T-cell (primary cell): ENCODE measurements at places on chromosomes 16 and 17. TPM values are rescaled to one million over a fixed set of nuclear protein-coding genes. Genes with fewer than 3 reads are reported as not detected.

- no peak overlapping the region for H3K27ac ChIP-seq
- H3K4me1 ChIP-seq = peaks cover 2% of the 10 kb centered on the region
- peaks cover 41% of the 10 kb centered on the region for H3K27me3 ChIP-seq
- no peak for DNase-seq
- no peak overlapping the region for H3K4me3 ChIP-seq
Measured at GRCh38 chr17:81003711-81004475, 12.3 kb downstream of the CHMP6 start.

- H3K4me3 ChIP-seq = no peak overlapping the region
- no peak overlapping the region for H3K27ac ChIP-seq
- no peaks in the 10 kb centered on the region for H3K27me3 ChIP-seq
- H3K36me3 ChIP-seq = no peaks in the 10 kb centered on the region
- no peak for DNase-seq
Measured at GRCh38 chr16:46937536-46937935, 35.9 kb downstream of the DNAJA2 start.

DNA sequence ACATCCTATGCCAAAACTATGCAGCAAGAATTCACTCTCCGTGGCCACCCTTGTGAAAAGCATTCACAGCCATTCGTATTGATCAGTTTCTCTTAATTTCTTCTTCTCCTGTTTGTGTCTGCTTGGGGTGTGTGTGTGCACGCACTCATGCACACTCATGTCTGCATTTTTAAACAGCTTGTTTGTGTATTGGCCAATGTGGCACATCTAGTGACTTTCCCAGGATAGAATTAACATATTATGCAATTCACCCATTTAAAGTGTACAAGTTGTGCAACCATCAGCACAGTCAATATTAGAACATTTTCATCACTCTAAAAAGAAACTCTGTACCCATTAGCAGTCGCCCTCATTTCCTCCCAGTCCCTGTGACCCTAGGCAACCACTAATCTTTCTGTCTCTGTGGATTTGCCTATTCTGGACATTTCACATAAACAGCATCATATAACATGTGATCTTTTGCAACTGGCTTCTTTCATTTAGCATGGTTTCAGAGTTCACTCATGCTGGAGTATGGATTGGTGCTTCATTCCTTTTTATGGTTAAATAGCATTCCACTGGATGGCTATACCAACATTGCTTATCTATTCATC, 20.1 kb downstream of the IRX3 start:
- H3K27me3 ChIP-seq = no peaks in the 10 kb centered on the region
- no peak overlapping the region for H3K27ac ChIP-seq
- H3K4me3 ChIP-seq = no peak overlapping the region
- H3K4me1 ChIP-seq = no peaks in the 10 kb centered on the region

GRCh38 chr17:79789943-79790804, 6.7 kb downstream of the CBX8 start:
- DNase-seq = no peak
- no peak overlapping the region for H3K4me3 ChIP-seq
- peaks cover 8% of the 10 kb centered on the region for H3K4me1 ChIP-seq

DNA sequence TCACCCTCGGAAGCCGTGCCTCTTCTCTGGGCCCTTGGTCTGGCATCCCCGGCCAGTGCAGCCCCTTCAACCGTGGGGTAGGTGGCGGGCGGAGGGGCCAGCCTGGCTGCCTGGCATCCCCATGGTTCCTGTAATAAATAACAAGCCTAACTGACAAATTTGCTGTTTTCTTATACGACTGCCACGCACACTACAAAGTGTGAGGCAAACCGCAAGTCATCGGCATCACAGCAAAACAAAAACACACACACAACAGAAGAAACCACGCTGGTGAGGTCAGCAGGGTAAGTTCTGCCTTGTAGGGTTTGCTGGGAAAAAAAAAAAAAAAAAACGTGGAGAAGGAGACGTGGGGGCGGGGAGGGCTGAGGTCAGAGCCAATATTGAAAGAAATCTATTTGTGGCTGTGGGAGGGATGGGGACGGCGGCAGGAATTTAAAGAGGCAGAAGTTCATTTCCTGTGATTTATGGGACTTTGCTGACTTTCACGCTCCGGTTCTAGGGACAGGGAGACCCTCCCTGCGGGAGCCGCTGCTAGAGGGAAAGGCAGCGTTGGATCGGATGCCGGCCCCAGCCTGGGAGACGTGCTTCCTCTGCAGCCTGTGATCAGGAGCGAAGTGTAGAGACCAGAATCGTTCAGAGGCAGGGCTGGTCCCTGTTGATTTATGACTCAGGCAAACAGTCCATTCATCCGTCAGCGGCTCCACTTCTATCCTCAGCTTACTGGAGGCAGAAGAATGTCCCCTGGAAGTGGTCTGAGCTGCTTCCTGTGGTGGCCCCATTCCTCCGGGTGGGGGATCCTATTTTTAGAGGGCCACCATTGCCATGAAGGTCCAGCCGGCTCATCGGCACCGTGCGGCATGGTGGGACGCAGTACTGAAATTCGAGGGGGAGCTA, 162.8 kb downstream of the FOXL1 start:
- H3K4me1 ChIP-seq = peaks cover 4% of the 10 kb centered on the region
- no peaks in the 10 kb centered on the region for H3K36me3 ChIP-seq
- H3K4me3 ChIP-seq = no peak overlapping the region
- no peak for DNase-seq

DNA sequence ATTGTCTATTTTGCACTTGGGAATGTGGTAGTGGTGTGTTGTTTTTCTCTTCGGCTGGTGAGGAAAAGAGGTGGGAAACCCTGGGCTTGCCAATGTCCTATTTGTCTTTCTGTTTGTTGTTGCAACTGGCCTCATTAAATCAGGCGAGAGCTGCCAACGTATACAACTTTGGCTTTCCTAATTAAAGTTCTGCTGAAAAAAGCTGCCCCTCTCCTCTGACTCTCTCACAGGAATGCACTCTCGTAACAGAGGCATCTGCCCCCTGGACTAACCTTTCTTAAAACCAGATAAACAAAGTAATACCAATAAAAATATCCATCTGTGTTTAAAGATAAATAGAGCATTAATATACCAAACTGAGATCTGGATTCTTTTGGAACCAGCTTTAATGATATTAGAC, 7.8 kb downstream of the CDRT15 start:
- H3K27me3 ChIP-seq = no peaks in the 10 kb centered on the region
- H3K27ac ChIP-seq = no peak overlapping the region
- DNase-seq = no peak

DNA sequence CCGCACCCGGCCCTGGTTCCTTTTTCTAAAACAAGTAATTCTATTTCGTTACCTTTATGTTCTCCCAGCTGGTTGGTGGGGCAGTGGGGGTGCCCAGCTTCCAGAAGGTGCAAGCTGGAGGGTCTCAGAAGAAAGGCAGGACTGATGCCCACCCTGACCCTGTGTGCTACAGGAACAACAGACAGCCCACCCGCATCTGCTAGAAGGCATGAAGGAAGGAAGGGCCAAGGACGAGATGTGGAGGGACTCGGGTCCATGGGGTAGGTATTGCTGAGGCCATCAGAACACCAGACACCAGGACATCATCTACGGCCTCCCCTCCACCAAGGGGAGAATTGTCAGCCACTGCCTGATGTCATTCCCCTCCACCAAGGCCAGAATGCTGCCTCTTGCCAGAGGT, 6.4 kb upstream of the CYTH1 start:
- H3K4me1 ChIP-seq = peaks cover 96% of the 10 kb centered on the region
- H3K27ac ChIP-seq = peak overlapping the region; percentile 0
- no peaks in the 10 kb centered on the region for H3K36me3 ChIP-seq
- DNase-seq = no peak
- H3K4me3 ChIP-seq = no peak overlapping the region

DNA sequence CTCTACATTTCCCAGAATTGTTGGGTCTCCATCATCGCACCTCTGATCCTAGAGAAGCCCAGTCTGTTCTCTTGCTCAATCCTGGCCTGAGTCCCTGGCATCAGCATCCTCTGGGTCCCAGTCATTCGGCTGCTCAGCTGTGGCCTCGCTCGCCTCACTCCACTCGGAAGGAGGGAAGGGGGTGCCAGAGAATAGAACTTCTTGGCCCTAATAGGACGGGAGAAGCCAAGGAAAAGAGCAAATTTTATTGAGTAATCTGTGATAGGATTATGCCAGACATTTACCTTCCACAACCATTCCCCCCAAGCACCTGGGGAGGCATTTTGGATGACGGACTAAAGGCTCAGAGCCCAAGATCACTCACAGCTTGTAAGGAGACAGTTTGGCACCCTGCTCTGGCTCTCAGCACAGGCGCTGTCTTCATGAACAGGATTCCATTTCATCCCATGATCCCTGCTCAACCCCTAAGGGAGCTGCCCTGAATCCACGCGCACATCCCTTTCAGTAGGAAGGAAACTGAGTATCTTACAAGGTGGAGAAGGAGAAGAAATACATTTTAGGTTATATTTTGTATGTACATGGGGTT, 498 bp upstream of the CLEC10A start:
- no peak overlapping the region for H3K27ac ChIP-seq
- H3K27me3 ChIP-seq = peaks cover 5% of the 10 kb centered on the region
- H3K4me1 ChIP-seq = no peaks in the 10 kb centered on the region

- no peak for DNase-seq
- H3K36me3 ChIP-seq = no peaks in the 10 kb centered on the region
- peaks cover 9% of the 10 kb centered on the region for H3K27me3 ChIP-seq
Measured at GRCh38 chr17:39949028-39949427, 13.8 kb upstream of the GSDMA start.

- no peak overlapping the region for H3K4me3 ChIP-seq
- H3K36me3 ChIP-seq = no peaks in the 10 kb centered on the region
- no peaks in the 10 kb centered on the region for H3K4me1 ChIP-seq
Measured at GRCh38 chr16:86252596-86252995, 257.7 kb upstream of the FOXF1 start.

Gene DOC2A
- total RNA-seq = 0.38 TPM

DNA sequence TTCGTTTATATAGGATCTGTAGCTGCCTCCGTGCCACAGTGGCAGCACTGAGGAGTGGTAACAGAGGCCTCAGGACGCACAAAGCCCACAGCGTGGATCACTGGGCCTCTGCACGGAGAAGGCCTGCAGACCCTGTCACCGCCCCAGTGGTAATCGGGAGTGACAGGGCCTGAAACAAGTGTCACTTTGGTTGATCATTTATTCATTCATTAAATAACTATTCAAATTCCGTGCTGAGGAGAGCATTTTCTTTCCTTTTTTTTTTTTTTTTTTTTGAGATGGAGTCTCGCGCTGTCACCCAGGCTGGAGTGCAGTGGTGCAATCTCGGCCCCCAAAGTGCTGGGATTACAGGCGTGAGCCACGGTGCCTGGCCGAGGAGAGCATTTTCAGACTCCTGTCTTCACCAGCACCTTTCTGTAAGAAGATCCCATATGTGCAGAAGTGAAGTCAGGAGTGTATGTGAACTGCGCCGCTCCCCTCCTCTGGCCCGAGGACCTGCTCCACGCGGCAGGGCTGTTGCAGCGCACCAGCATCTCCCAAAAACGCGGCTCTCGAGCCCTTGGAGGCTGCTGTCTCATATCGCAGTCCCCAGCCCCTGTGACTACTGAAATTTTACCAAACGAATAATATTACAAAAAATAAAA, 44.9 kb upstream of the TRAP1 start:
- H3K4me1 ChIP-seq = no peaks in the 10 kb centered on the region
- H3K27me3 ChIP-seq = no peaks in the 10 kb centered on the region
- peaks cover 70% of the 10 kb centered on the region for H3K36me3 ChIP-seq

Gene RGS11
- total RNA-seq = 0.54 TPM

- no peaks in the 10 kb centered on the region for H3K27me3 ChIP-seq
Measured at GRCh38 chr17:28475151-28475900, 1.9 kb downstream of the SLC13A2 start.

Gene C16orf74
- 17.2 TPM for total RNA-seq

DNA sequence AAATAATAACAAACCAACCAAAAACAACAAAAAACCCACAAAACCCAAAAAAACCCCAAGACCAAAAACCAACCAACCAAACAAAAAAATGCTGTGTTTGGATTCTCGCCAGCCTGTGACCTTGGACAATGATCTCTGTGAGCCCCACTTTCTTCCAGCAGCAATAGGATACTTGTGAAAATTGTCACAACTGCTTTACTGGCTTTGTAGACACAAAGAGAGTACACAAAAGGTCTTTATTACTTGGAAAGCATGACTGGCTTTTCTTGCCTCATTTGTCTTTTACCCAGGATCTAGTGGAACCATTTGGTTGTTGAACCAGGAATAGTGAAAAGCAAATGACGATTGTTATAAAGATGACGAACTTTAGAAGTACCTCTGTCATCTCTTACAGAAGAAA, 256.6 kb downstream of the UTP18 start:
- H3K4me3 ChIP-seq = no peak overlapping the region
- H3K27me3 ChIP-seq = peaks cover under 1% of the 10 kb centered on the region
- no peaks in the 10 kb centered on the region for H3K36me3 ChIP-seq
